ENCODE measurements at places on chromosomes 3 and 15.
A peak's percentile ranks its signal among the peaks of the same experiment; 100 is the strongest.

GRCh38 chr3:106097817-106098435, 229.1 kb upstream of the CBLB start:
- no peak for DNase-seq

GRCh38 chr3:30496066-30496966, 110.1 kb upstream of the TGFBR2 start:
- peak; percentile 38 for DNase-seq

GRCh38 chr15:79184465-79184892, 93.9 kb upstream of the RASGRF1 start:
- peak; percentile 60 for DNase-seq

- DNase-seq: no peak
These were observed 298.0 kb upstream of the RBMS3 start for GRCh38 chr3:28982906-28983305.

- DNase-seq: no peak
These were observed 235.4 kb downstream of the NFKBIZ start for GRCh38 chr3:102084704-102085103.

- DNase-seq: peak; percentile 89
These were observed 23.1 kb downstream of the CCDC12 start for GRCh38 chr3:46953234-46954010.

GRCh38 chr3:37861620-37862041, at the start of gene CTDSPL:
CTDSPL (plus strand) TSS chr3:37861880; CDS start chr3:37862200, 320 bp downstream.
- peak; percentile 7 for DNase-seq

GRCh38 chr3:99776516-99777209, 41.0 kb upstream of the CMSS1 start:
- DNase-seq: no peak

DNA sequence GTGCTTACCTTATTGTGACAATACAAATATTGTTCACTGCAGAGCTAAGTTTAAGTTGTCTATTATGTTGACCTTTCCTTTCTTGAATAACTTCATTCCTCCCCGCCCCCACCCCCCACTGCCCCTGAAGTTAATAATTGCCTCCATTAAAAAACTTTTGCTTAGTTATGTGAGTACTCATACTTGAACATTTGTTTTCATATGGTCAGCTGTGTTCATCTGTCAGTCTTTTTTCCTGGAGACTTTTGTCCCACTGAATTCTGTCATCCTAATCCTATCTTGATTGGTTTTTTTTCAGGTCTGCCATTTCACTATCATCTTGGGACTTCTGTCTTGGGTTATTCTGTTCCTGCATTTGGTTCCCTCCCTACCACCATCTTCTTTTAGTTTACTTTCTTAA, 8.5 kb downstream of the SLC25A36 start:
- no peak for DNase-seq

GRCh38 chr3:127902486-127902885, 12.5 kb upstream of the KBTBD12 start:
- no peak for DNase-seq

- no peak for DNase-seq
These were observed 1092.5 kb upstream of the EPHA6 start for GRCh38 chr3:95721938-95722337.

- DNase-seq: no peak
These were observed 293.3 kb upstream of the CNTN4 start for GRCh38 chr3:1805331-1805730.

DNA sequence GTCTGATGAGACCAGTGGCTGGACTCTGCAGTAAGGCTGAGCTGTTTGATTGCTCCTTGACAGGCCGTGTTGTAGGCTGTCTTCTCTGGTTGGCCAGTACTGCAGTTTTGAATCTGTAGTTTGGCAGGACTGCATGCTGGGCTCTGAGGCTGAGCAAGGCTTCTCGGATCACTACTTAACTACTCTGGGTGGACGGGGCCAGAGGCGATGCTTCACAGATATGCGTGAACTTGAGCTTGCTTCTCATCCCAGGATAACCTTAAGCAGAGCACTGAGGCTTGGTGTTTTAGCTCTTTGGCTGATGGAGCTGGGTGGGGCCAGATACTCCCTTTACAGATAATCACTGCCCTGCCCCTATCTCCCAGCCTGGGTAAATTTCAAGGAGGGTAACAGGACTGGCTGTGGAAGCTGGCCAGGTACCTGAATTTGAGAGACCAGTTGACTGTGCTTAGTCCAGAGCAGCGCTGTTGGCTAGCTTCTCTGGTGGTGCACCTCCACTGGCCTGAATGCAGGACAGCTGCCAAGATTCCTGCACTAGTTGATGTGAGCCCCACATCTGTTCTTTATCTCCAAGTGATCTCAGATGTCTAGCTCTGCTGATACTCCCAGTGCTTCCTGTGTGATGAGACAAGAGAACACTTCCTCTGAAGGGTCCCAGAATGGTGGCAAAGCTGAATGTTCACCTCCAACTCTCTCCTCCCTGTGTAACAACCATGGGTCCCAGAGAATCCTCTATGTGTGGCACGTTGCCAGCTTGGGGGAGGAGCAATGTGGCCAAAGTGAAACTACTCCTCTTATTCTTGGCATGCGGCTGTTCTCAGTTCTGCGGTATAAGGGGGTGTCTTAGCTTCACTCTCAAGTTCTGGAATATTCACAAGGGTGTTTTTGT, 37.9 kb downstream of the RPL39L start:
- DNase-seq: peak; percentile 14

GRCh38 chr3:126202276-126202675, 21.9 kb upstream of the ALDH1L1 start:
- no peak for DNase-seq

- no peak for DNase-seq
These were observed 68.0 kb downstream of the DIPK2A start for GRCh38 chr3:144039661-144040060.

DNA sequence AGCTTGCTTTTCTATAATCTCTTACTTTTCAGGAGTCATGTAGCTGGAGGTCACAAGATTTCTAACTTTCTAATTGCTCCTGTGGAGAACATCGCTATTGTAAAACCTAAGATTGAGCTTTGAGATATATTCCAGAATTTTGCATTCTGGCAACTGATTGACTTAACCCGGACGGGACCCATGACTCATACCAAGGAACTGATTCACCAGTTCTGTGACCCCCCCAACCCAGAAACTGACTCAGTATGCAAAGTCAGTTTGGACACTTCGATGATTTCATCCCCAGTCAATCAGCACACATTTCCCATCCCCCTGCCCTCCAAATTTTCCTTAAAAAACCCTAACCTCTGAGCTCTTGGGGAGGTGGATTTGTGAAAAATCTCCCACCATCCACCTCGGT, 396.5 kb upstream of the GBE1 start:
- DNase-seq: no peak

- peak; percentile 20 for DNase-seq
These were observed 146.6 kb downstream of the TBL1XR1 start for GRCh38 chr3:177050501-177051237.

- DNase-seq: no peak
These were observed 86.9 kb downstream of the KLF15 start for GRCh38 chr3:126270145-126270811.

DNA sequence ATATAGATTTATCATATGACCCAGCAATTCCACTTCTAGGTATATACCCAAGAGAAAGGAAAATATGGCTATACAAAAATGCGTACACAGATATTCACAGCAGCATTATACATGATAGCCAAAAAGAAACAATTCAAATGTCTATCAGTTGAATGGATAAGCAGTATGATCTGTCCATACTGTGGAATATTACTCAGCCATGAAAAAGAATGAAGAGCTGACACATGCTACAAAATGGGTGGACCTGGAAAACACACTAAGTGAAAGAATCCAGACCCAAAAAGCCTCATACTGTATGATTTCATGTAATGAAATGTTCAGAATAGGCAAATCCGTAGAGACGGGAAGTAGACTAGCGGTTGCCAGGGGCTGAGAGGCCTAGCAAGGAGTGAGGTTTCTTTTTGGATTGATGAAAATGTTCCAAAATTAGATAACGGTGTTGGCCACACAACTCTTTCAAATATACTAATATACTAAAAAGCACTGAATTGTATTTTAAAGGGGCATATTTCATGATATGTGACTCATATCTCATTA, 33.4 kb downstream of the FGD5 start:
- DNase-seq: no peak

GRCh38 chr3:16229681-16230080, 35.1 kb downstream of the DPH3 start:
- no peak for DNase-seq

DNA sequence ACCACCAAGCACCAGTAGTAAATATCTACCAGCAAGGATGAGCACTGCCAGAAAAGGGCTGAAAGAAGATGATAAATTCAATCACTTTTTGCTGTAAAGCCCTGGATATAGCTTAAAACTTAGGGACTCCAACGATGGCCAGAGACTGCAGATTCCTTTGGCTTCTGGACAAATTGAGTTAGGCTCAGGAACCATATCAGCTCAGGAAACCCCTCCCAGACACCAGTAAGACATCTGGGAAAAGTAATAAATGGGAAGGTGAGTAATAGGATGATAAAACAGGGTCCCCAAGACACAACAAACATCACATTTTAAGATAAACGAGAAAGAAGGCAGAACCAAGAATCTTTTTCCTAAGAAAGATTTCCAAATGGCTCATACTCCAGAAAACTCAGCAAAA, 65.0 kb downstream of the ANP32A start:
- DNase-seq: no peak

DNA sequence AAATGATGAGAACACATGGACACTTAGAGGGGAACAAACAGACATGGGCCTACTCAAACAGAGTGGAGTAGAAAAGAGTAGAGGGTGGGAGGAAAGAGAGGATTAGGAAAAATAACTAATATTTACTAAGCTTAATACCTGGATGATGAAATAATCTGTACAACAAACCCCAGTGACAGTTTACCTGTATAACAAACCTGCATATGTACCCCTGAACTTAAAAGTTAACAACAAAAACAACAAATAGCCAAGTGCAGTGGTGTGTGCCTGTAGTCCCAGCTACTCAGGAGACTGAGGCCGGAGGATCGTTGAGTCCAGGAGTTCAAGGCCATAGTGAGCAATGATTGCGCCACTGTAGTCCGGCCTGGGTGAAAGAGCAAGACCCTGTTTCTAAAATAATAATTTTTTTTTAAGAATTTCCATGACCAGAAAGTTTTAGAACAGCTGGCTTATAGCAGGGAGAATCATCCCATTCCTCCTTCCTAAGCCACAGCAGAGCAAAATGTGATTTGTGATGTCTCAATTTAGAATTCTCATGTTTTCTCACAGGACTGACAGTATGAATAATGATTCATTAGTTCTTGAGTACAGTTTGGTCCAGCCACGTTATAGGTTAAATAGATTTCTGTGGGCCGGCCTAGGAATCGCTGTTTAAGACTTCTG, 150.0 kb downstream of the ZNF609 start:
- DNase-seq: no peak

DNA sequence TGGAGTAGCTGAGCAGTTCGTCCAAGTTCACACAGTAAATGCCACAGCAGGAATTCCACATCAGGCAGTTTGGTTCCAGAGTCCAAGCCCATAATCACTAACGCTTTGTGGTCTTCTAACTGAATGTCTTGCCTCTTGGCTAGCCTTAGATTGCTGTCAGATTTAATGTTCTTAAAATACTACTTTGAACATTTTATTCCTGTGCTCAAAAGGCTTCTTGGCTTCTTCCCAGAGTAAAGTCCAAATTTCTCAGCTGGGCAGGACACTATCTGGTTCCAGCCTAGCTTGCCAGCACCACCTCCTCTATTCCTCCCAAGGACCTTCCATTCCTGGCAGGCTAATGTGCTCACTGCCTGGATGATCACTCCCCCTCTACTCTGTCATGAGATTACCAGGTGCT, 256.9 kb downstream of the SQOR start:
- DNase-seq: no peak

DNA sequence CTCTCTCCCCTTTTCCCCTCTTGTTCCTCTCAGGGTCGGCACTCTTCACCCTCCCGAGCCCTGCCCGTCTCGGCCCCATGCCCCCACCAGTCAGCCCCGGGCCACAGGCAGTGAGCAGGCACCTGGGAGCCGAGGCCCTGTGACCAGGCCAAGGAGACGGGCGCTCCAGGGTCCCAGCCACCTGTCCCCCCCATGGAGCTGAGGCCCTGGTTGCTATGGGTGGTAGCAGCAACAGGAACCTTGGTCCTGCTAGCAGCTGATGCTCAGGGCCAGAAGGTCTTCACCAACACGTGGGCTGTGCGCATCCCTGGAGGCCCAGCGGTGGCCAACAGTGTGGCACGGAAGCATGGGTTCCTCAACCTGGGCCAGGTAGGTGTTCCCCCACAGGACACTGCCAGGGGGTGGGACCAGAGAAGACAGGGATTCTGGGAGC, 7.2 kb downstream of the FURIN start:
- no peak for DNase-seq

GRCh38 chr3:146539315-146539714, 5.1 kb downstream of the PLSCR1 start:
- DNase-seq: no peak

- DNase-seq: no peak
These were observed 638.6 kb upstream of the TBL1XR1 start for GRCh38 chr3:177835917-177836316.

GRCh38 chr15:101136381-101137268, 115.2 kb downstream of the CHSY1 start:
- DNase-seq: no peak

GRCh38 chr15:34243226-34243625, 18.4 kb downstream of the EMC4 start:
- DNase-seq: no peak

GRCh38 chr3:147304756-147305155, 101.6 kb downstream of the ZIC4 start:
- no peak for DNase-seq

DNA sequence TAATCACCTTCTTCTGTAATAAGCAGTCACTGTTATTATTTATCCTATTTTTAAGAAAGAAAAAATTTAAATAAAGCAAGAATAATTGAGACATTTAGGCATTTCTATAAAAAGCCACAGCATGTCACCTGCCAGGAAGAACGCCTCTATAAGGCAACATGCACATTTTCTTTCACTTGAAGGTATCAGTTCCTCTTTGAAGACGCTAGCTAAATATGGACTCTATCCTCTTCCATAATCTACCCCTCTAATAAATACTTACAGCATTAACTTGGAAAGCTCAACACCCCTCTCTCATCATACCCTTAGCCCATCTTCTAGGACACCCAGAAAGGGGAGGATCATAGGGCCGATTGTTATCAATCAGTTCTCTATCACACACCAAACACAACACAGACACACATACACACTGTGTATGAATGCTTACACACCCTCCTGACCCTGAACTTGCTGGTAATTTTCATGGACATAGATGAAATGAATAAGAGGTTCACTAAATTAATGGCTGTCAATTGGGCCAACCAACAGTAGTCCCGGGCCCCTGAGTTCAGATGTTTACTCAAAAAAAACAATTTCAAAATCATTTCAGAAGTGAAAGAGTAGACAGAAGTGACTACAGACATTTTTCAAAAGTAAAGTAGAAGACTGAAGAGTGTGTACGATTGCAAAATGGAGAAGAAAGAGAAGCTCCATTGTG, 102.5 kb downstream of the ZMAT3 start:
- DNase-seq: peak; percentile 13
